ENCODE measurements at places on chromosomes 5 and 9.

DNA sequence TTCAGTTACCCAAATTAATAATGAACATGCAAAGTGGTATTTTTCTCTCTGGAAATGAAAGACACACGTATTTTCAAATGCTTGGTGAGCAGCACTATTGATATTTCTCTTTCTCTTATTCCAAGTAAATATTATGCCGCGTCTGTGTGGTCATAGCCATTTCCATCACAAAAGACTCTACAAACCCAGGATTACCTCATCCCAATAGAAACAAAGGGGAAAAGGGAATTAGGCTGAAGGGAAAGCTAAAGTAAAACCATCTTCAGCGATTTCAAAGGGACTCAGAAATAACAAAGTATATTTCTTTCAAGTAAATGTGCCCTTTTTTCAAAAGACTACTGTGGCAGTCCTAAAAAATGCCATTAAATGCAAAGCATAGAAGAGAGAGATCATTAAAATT lies 62.0 kb upstream of the FST start:
- no peak for DNase-seq

- no peak for DNase-seq
Measured at GRCh38 chr5:17370651-17371050, 127.4 kb upstream of the TAF11L2 start.

DNA sequence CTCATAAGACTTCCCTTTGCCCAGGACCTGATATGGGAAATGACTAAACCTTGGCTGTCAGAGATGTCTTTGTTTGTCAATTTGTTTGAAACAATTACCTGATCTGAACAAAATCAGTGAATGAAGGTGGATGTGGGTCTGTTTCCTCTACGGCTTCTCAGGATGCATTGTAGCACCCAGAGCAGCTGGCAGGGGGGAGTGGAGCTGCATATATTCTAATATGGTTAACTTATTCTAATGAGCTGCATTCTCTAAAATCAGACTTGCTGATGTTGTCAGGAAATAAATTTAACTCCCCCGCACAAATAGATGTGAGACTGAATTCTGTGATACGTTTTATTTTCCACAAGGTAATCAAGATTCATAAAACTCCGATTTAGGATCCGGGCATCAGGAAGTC lies 665.4 kb downstream of the MAT2B start:
- DNase-seq: no peak

GRCh38 chr9:20683351-20684034 lies 566 bp upstream of the FOCAD start:
- peak; percentile 38 for DNase-seq

- no peak for DNase-seq
Measured at GRCh38 chr5:81609810-81610375, 141.0 kb downstream of the SSBP2 start.

- DNase-seq: no peak
Measured at GRCh38 chr5:14246350-14247053, 103.4 kb downstream of the TRIO start.

DNA sequence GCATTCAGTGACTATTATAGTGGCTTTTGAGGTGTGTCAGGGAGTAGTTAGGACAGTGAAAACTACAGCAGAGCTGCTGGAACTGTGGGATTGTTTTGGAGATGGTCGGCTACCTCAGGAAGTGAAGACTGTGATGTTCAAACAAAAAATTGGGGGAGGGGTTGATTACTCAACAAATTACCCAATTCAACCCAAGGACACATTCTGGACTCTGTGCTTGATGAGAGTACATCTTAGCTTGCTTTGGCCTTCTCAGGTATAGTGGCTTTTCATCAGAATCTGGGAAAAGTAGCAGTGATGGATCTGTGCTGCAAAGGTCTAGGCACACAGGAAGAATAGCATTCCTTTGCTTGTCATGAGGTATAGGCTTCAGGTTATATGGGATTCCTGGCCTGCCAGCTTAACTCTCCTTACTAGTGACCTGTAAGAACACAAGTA lies 47.0 kb downstream of the SLC44A1 start:
- no peak for DNase-seq

GRCh38 chr9:96567203-96567700 lies 52.4 kb downstream of the CDC14B start:
- no peak for DNase-seq

DNA sequence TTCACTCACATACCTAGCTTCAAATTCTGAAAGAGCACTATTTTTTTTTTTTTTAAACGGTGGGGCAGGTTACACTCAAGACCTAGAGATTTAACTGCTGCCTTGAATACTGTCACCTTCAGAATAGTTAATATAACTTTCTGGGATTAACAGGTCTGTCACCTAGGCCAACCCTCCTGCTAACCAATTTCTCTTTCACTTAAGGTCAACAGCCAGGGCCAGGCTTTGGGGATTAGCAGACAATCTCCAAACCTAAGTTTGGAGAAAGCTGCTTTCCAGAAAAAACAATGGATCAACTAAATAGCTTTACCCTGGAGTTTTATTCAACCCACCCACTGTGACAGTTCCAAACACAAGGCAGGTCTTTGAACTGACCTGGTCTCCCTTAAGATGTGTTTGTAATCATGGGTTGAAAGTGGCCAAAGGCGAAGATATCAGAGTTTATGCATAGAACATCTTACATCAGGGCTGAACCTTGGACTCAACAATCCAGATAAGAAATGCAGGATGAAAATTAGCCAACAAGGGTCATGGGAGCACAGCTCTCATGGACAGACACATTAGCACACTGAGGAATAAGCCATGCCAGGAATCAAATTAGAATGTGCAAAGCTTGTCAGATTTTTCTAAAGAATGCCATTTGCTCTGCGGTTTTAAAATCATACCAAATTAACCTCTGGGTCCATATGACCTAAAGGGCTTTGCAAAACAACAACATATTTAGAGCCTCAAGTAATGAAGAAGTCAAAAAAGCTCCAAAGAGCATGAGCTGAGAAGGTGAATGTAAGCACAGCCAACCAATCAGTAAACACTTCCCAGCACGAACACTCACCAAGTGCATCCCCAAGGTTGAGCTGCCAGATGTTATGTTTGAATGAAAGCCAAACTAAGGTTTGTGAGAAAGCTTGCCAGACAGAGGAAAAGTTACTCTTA lies 538.5 kb upstream of the DMAC1 start:
- DNase-seq: no peak

GRCh38 chr5:109836280-109836679 lies 146.6 kb downstream of the MAN2A1 start:
- no peak for DNase-seq

GRCh38 chr9:16413509-16414016 lies 456.9 kb downstream of the BNC2 start:
- DNase-seq: peak; percentile 76

DNA sequence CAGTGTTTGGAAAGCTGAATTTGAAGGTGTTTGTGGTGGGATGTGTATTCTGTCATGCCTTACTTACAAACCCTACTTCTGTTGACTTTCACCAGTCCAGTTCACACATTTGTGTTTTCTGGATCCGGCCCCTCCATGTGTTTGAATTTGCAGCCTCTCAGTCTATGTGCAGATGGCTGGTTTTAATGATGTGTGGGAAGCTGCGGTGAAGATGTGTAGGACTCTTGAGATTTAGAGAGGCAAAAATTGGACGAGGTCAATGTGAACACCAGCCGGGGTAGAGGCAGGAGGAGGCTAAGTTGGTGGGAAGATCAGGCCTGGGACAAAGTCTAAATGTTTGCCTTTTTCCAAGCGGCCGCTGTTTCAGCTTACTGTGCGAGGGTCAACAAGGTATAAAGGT lies 115.4 kb upstream of the KLF9 start:
- DNase-seq: no peak

GRCh38 chr9:37761511-37761910 lies 7.9 kb downstream of the TRMT10B start:
- DNase-seq: peak; percentile 54

- no peak for DNase-seq
Measured at GRCh38 chr5:122605236-122605635, 169.6 kb upstream of the SNX2 start.

DNA sequence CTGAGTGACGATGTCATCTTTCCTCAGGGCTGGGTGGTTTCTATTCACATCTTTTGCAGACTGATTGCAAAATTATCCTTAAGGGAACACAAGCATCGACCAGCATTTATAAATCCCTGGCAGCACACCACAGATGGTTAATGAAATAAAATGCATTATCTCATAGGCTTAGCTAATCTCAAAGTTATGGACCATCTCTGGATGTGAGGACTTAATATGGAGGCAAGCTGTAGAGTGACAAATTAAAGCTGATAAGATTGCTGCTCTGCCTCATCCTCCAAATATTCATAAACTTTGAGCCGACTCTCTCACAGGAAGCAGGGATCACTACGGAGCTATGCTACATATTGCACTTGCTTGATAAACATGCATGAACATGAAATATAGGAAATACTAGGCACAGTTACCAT lies 663.2 kb upstream of the RGMB start:
- DNase-seq: peak; percentile 23

DNA sequence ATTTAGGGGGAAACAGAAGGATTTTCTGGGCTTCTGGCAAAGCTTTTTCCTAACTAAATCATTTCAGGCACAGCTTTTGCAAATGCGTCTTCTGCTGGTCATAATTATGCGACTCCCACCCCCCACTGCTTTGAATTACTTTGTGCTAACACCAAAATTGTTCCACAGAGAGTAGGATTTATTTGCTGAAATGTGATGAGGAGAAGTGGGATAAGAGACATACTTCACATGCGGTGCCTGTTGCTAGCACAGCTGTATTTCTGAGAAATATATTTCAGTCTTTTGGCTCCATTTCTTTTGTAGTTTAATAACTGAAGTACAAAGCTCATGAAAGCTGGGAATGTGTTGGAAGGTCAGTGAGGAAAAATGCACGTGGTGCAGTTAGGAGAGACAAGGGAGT lies 83.2 kb upstream of the TAS2R1 start:
- no peak for DNase-seq

DNA sequence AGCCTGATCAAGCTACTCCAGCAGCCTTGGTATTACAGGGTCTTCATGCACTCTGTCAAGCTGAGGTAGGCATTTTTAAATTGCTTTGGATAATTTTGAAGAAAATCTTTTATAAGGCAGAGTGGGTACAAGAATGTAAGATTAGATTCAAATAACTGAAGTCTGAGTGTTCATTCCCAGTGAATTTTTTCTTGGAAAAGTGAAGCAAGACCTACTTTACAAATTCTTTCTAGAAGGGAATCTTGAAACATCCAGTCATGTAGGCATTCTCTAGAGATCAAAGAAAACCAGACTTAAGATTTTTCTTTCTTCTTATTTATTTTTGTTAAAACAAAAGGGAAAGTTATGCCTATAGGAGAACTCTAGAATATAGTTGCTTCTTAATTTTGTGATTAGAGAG lies 139.0 kb downstream of the FOCAD start:
- no peak for DNase-seq

GRCh38 chr5:122398016-122398415 lies 86.0 kb downstream of the SNCAIP start:
- no peak for DNase-seq

GRCh38 chr5:176365351-176366231 lies at the start of gene ARL10:
ARL10 (plus strand) TSS chr5:176365487; CDS start chr5:176365564, 77 bp downstream.
- DNase-seq: peak; percentile 59

DNA sequence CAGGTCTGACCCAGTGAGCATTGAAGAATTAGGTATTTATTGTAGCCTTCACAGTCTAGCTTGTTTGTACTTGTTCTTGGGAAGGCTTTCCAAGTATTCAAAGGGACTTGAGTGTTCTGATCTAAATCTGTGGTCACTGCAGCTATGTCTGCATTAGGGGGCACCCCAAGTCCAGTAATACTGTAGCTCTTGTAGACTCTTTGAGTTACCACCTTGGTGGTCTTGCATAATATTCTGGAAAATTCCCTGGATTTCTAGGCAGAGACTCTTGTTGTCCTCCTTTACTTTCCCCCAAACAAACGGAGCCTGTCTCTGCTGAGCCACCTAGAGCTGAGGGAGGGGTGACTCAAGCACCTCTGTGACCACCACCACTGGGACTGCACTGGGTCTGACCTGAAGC lies 149.5 kb upstream of the DHFR start:
- DNase-seq: no peak

- peak; percentile 39 for DNase-seq
Measured at GRCh38 chr5:142587354-142587965, 98.4 kb downstream of the FGF1 start.

DNA sequence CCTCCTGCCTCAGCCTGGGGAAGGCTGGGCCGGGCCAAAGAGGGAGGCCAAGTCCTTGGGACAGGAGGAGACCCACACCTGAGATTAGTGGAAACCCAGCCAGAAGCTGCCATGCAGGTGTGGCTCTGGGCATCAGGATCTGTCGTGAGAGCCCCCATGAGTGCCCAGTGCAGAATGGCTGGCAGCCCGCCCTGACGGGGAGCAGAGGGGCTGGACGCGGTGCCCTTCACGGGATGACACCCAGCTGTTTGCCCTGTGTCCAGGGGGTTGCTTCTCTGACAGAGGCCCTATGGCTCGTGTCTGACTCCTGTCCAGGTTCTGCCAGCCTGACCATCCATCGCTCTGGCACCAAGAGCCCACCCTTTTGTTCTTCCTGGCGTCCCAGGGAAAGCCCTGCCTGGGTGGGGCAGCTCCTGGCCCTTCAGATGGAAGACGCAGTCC lies 8.5 kb downstream of the DIPK1B start:
- no peak for DNase-seq

DNA sequence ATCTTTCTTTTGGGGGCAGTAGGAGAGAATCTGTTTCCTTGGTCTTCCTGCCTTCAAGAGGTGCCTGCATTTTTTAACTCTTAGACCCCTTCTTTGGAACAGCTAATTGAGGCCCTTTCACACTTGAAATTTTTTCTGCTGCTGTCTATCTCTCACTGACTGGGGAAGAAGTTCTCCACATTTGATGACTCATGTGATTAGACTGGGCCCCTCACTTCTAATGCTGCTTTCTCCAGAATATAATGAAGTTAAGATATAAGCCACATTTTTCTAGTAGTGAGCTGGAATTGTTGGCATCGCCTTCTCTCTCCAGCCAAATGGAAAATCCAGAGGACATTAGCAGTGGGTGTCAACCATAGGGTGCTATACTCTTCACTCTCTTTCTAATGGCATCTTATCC lies 12.4 kb downstream of the ZNF474 start:
- DNase-seq: peak; percentile 85

GRCh38 chr5:77943851-77944250 lies 167.7 kb upstream of the TBCA start:
- no peak for DNase-seq

DNA sequence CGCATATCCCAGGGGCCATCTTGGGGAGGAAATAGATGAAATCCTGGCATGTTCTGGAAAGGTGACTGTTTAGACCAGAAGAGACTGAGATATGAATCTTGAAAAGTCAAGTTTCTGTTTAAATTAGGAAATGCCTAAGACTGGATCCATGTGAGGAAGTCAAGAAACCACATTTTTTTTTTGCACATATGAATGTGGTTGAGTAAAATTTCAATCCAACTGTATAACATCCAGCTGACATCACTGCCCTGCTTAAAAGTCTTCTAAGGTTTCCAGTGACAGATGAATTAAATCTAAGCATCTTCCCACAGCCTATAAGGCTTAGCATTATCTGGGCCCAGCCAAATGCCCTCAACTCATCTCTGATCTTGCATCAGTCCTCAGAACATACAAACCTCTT lies 47.7 kb upstream of the TCERG1 start:
- DNase-seq: no peak

GRCh38 chr5:128637031-128637430 lies 99.0 kb upstream of the FBN2 start:
- no peak for DNase-seq
